Stimulated activated CD8-positive, alpha-beta memory T cell treated with anti-CD3 and anti-CD28 coated beads, Interleukin-2, amount 100 ng/mL, for 48 hours (primary cell): ENCODE measurements at places on chromosomes 3 and 15.

DNA sequence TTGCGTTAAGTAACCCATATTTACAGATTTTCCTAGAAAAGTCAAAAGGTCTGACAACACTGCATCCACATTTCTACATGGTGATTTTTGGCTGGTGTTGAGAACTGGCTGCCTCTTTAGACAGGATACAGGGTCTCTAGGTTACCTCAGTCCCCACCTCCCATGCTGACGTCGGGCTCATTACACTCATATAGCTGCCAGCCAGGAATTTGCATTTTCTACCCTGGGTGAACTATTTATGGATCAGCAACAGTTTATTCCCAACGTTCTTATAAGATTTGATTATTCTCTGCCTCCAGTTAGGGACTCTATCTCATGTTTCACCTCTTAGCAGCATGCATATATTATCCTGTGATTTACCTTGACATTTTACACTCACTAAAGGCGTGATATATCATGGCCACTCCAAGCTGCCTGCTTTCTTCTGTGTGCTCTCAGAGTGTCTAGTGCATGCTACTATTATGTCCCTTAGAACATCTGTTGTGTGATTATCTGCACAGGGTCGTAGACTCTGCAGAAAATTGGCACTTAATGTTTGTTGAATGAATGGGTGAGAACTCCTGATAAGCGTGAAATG is 49.0 kb downstream of the CLDN11 start:
- no peak for DNase-seq

DNA sequence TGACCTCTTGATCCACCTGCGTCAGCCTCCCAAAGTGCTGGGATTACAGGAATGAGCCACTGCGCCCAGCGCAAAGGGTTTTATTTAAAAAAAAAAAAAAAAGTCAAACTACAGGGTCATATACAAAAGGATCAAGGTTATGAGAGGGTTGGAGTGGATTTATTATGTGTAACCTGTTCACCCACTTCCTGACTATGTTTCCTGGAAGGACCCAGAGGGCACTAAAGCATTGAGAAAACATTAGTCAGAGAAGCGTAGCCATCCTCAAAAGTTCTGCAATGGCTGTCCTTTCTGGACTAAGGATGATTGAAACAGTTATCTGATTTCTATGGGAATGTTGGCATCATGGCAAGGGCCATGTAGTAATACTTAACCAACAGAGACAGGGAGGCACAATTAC is 7.3 kb upstream of the SCAPER start:
- DNase-seq = no peak

DNA sequence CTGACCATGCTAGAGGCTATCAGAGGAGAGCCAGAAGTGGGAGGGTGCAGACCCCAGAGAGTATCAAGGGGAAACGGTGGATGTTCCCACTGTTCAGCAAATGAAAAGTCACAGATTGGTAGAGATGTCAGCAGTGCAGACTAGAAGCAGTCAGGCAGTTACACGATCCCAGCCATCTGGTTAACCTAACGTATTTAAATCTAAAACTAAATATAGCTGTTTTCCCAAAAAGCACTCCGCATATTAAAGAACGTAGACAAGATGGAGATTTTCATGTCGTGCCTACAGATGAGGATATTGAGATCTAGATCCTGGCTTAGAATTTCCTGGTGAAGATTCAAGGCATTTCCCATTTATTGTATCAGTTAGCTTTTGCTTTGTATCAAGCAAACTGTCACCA is 25.2 kb downstream of the PXYLP1 start:
- no peak for DNase-seq

DNA sequence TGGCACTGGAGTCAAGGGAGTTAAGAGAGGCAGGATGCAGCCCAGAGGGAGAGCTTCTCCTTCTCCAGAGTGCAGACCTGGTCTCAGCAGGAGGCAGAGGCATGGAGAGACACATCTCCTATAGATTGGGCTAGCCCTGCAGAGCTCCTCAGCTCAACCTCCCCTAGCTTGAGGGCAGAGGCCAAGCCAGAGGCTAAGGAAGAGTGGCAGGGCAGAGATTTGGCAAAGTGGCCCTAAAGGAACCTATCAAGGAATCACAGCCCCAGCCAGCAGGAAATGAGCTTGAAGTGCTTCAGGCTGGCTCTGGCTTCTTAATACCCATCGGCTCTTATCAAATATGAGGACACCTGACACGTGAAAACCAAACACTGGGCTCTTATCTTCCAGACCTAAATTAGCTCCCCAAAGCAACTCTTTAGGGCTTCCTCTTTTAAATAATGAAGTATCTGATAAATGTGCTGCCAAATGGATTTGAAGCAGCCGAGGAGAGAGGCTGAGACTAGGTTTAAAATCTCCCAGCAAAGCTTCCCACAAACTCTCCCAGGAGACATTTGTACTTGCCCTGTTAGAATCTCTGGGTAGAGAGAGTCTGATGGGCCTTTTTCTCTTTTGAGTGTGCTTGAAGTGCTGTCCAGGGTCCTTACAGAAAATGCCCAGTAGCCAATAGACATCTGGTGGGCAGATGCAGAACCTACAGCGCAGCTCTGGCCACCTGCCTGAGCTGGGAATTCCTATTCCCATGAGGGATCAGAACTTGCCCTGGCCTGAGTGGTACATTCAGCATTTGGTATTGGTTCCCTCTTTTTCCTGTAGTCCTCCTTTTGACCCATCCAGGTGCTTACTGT is 271.4 kb downstream of the CLSTN2 start:
- DNase-seq = no peak

GRCh38 chr15:91872356-91873137 is 19.0 kb downstream of the SLCO3A1 start:
- DNase-seq = no peak

DNA sequence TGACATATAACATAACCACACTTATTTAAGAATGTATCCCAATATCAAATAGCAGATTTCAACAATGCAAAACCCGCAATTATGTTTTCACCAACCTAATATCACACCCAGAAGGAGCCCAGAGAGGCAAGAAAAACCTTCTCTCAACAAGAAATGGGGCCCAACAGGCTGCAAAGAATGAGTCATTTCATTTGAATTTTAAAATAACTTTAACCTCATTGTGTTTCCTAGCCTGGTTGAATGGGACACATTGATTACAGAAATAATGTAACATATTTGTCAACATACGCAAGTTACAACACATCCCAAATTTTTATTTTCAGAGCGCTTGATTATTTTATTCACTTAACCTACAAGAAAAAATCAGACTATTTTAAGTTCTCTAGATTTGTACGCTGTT is 365.1 kb upstream of the SLCO3A1 start:
- no peak for DNase-seq

DNA sequence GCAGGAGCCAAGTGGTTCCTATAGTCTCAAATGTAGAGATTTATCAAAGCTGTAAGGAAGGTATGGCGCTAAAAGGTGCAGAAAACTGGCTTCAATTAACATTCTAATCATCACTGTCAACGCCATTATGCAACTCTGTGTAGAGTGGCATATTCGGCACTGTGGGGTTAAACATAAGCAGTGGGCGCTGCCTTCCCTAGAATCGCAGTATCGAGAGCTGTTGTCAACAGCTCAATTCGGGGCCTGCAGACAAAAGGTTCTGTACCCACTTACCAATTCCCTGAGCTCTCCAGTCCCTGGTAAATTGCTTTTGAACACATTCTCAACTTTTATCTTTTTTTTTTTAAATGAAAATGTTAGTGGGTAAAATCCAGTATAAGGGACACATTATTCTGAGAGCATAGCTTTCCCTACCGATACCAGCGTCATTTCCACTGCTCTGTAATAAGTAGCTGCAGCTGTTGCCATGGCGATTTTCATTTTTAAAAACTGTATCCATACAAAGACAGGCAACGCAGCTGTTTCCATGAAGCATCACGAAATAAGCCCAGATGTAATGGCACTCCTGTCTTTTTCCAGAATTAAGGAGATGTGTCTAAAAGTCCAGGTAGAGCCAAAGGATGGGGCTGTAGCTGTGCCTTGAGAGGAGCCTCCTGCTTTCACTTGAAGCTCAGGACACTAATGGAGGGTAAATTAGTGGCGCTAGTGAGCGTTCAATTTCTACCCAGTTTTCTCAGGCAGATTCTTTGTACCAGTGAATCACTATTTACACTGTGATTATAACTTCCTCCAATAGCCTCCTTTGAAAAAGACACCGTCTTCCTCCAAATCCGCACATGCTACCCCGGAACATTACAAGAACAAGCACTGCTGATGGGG is 250.3 kb downstream of the SLC9A9 start:
- DNase-seq = no peak

- DNase-seq = no peak
These were observed 62.0 kb downstream of the PLD1 start for GRCh38 chr3:171748064-171748924.

DNA sequence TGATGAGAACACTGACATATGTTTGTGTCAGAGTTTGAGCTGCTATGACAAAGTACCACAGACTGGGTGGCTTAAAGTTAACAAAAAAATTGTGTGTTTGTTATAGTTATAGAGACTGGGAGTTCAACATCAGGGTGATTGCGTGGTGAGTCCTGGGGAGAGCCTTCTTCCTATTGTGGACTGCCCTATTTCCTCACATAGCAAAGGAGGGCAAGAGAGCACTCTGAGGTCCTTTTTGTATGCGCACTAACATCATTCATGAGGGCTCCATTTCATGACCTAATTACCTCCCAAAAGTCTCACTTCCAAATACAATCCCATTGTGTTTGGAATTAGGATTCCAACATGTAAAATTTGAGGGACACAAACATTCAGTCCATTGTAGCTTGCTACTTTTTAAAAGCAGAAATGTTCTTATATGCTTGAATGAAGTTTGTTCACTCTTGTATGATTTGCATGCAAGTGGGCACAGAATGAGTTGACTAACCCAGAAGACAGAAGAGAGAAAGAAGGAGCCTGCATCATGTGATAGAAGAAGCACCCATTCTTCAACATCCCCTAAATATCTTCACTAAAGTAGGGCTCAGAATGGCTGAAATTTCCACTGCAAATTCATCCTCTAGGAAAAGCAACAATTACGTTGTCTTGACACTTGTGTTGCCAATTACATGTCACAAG is 18.9 kb upstream of the ALCAM start:
- DNase-seq = no peak

DNA sequence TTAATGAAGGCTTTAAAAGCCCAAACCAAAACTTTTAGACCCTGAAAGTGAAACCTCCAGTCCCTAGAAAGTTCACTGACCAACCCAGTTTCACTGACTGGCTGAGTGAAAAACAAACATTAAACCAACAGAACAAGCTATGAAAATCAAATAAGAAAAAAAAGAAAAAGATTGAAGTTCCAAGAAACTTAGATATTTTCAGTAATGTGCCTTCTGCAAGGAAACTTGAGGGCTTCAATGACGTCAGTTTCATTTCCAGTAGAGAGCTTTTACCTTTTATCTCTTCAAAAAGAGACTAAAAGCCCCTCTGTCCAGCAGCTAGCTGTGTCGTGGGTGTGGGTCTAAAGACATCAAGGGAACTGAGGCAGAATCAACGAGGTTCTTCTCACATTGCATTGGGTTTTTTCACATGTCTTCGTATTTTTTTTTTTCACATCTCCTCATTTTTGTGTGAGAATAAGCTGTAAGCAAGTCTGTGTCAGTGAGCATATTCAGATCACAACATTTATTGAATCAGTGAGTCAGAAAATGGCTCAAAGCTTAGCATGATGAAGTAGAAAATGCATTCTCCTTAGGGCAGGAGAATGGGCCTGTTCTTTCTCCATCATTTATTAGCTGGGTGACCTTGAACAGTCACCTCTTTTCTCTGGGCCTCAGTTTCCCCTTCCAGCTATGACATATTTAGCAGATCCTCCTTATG is 54.8 kb upstream of the BCL6 start:
- no peak for DNase-seq

GRCh38 chr3:175893566-175893965 is 1034.4 kb downstream of the NAALADL2 start:
- no peak for DNase-seq

DNA sequence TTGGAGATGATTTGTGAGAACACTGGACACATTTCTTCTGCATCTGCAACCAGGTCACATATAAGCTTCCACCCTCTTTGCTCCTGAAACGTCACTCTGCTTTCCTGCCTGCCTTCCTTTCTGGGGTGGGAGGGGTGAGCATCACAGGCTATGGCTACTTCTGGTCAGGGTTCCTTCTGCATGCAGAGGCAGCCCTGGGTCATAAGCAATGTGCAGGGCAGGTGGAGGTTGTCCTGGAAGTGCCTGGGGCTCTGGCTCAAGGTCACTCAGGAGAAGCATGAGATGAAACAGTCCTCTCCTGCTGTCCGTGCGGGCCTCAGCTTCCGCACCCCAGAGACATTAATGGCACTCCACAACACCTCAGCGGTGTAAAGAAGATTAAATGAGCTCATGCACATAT is 15.1 kb downstream of the SLC6A20 start:
- DNase-seq = no peak

- no peak for DNase-seq
These were observed 9.0 kb downstream of the ACKR4 start for GRCh38 chr3:132606085-132606484.
